Caki2 (cell line): ENCODE measurements at places on chromosomes 6 and 20.
A peak's percentile ranks its signal among the peaks of the same experiment; 100 is the strongest.

DNA sequence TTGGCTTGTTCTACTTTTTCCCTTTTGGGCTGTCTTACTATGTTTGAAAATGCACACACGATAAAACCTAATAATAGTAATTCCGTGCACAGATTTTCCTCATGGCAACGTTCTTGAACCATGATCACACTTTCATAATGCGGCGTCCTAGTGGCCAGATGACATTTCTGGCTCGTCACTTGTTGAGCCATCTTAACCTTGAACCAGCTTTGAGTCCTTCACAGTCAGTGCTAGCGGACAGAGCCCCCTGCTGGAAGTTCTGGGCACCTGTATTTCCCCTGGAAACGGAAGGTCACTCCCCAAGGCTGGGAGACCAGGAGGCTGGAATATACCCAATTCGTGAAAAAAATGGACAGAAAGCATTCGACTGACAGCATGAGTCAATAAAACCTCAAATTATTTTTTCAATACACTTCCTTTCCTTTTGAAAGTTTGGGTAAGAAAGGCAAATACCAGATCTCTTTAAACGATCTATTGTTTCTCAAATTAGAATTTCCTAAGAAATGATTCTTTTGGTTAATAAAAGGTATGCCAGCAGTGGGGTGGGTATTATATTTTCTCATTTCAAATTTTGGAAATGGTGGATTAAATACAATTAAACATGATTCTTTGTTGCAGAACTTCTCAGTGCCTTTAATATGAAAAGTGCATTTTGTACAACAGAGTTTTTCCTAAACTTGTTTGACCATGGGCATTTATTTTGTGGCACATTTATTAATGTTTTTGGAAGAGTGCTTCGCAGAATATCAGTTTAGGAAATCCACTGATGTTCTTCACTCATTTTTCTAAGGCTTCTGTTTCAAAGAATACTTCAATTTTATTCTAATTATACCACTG lies 542.3 kb downstream of the QKI start:
- DNase-seq: peak; percentile 50

DNA sequence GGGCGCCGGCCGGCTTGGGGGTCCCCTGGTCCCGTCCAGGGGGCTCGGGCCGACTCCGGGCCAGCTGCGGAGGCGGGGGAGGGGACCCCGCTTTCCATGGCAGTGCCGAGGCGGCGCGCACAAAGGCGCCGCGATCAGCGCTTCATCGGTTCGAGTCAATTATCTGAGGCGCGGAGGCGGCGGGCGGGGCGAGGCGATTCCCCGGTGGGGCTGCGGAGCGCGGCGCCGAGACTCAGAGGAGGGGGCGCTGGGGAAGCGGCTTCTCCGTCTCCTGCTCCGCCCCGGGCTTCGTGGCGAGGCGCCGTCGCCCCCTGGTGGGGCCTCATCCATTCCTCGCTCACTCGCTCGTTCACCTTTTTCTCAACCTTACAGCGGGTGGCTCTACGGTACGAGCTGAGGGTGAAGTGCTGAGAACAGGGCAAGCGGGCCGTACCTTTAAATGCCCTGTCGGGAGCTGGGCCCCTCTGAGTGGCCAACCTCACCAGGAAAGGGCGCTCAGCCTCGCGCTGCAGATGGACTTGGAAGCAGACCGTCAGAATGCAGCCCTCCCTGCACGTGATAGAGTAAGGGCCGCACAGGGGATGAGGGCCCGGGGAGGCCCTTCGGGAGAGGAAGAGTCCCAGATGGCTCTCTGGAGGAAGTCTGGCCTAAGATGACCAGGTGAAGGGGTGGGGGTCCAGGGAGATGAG lies 39.9 kb downstream of the SLC52A3 start:
- peak; percentile 81 for DNase-seq

DNA sequence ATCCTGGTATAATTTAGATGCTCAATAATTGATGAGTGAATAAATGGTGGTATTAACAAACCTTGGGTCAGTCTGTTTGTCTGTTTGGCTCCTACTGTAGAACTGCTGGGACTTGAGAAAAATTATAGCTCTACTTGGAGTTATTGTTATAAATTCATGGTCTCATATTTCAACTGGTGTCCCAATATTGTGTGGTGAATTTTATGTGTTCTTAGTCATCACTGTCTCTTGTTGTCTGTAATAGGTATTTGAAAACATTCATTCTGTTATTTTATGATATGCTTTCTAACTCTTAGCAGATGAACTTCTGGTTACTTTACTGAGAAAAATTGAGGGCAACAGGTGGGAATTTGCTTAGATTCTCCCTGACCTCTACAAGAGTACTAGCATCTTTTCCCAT lies 221.4 kb downstream of the CDKAL1 start:
- DNase-seq: no peak

GRCh38 chr6:156849806-156850205 lies 72.6 kb downstream of the ARID1B start:
- no peak for DNase-seq

GRCh38 chr6:107786709-107787588 lies 37.2 kb downstream of the SCML4 start:
- no peak for DNase-seq

GRCh38 chr6:24257282-24257681 lies 100.6 kb downstream of the DCDC2 start:
- no peak for DNase-seq

- DNase-seq: no peak
These were observed 106.8 kb downstream of the COL19A1 start for GRCh38 chr6:69973138-69973537.

DNA sequence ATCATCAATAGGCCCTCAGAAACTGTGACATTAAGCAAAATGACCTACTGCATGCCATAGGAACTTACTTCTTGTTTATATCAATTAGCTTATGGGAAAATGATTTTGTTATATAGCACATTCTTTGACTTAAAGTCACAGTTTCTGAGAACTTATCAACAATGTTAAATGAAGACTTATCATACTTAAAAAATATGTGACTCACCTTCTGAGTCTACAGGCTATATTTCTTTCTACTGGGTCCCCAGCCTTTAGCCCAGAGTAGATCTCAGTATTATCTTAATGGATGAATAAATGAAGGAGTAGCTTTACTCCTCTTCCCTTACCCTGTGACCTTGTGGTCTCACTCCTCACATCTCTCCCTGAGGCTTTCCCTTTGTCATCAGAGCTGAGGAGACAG lies 180.2 kb downstream of the MAFB start:
- no peak for DNase-seq

- DNase-seq: no peak
These were observed 39.0 kb downstream of the SYTL3 start for GRCh38 chr6:158688860-158689259.

- DNase-seq: no peak
These were observed 121.2 kb downstream of the THBS2 start for GRCh38 chr6:169132352-169132940.

GRCh38 chr6:97187951-97188350 lies 95.1 kb downstream of the MMS22L start:
- no peak for DNase-seq

GRCh38 chr6:162200041-162200440 lies 527.5 kb downstream of the PRKN start:
- DNase-seq: peak; percentile 44

GRCh38 chr6:122722746-122723145 lies 56.8 kb upstream of the FABP7 start:
- no peak for DNase-seq

DNA sequence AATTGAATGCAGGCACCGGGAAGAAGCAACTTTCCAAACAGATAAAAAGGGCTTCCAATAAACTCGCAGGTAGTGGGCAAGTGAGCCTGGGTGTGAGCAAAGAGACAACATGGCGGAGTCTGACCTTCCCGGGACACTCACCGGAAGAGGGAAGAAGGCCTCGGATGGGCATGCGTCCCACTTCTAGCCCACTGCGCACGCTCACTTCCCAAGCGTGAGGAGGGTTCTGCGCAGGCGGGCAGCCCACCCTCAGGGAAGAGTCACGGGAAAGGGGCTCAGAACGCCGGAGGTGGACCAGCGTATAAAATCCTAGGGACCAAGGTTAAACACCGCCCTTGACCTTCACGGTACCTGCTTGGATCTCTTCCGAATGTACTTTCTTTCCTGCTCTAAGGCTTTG lies 95.5 kb upstream of the AFDN start:
- DNase-seq: no peak

GRCh38 chr20:7250337-7250736 lies 482.9 kb downstream of the BMP2 start:
- no peak for DNase-seq

GRCh38 chr20:57991211-57991881 lies 237.1 kb downstream of the ANKRD60 start:
- peak; percentile 92 for DNase-seq

- no peak for DNase-seq
These were observed 177.7 kb downstream of the MRPL14 start for GRCh38 chr6:43949551-43949991.

- DNase-seq: no peak
These were observed 66.5 kb upstream of the RNF146 start for GRCh38 chr6:127200114-127200513.

DNA sequence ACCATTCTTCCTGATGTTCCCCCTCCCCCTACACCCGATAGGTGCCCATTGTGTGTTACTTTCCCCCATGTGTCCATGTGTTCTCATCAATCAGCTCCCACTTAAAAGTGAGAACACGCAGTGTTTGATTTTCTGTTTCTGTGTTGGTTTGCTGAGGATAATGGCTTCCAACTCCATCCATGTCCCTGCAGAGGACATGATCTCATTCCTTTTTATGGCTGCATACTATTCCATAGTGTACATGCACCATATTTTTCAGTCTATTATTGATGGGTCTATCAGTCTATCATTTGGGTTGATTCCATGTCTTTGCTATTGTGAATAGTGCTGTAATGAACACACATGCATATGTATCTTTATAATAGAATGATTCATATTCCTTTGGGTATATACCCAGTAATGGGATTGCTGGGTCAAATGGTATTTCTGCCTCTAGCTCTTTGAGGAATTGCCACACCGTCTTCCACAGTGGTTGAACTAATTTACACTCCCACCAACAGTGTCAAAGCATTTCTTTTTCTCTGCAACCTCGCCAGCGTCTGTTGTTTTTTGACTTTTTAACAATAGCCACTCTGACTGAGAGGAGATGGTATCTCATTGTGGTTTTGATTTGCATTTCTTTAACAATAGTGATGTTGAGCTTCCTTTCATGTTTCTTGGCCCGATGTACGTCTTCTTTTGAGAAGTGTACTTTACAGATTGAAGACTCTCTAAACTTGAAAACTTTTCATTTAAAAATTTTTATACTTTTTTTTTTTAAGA lies 41.0 kb upstream of the GCNT2 start:
- no peak for DNase-seq

GRCh38 chr20:11833825-11834224 lies 83.9 kb upstream of the BTBD3 start:
- no peak for DNase-seq

- DNase-seq: no peak
These were observed 34.7 kb downstream of the EFCAB8 start for GRCh38 chr20:32893263-32894025.

- DNase-seq: no peak
These were observed 34.6 kb upstream of the TAGAP start for GRCh38 chr6:159079367-159079766.

GRCh38 chr20:51310216-51310615 lies 232.3 kb downstream of the NFATC2 start:
- no peak for DNase-seq

DNA sequence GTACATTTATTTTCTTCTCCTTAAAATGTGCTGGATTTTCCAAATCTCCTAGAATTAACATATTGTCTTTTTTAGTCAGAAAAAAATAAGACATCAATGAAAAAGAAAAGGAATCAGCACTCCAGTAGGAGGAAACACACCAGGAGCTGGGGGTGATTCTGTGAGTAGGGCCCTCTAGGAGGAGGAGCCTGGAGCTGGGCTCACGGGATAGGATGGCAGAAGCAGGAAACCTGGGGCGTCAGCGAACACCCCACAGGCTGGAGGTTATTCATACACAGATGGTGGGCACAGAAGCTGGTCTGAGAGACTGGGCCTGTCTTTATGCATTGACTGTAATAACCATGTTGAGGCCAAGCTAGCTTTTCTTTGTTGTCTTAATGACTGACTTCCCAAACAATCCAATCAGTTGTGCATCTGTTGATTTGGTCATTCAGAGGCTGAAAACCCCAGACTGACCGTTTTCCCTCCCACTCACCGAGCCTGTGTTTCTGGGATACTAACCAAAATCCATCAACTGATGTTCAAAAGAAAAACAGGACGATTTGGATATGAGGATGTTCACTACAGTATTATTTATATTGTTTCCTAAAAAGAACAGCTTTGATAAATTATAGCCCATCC lies 53.1 kb downstream of the CPNE5 start:
- no peak for DNase-seq

- no peak for DNase-seq
These were observed 28.9 kb upstream of the ASF1A start for GRCh38 chr6:118865100-118865391.

DNA sequence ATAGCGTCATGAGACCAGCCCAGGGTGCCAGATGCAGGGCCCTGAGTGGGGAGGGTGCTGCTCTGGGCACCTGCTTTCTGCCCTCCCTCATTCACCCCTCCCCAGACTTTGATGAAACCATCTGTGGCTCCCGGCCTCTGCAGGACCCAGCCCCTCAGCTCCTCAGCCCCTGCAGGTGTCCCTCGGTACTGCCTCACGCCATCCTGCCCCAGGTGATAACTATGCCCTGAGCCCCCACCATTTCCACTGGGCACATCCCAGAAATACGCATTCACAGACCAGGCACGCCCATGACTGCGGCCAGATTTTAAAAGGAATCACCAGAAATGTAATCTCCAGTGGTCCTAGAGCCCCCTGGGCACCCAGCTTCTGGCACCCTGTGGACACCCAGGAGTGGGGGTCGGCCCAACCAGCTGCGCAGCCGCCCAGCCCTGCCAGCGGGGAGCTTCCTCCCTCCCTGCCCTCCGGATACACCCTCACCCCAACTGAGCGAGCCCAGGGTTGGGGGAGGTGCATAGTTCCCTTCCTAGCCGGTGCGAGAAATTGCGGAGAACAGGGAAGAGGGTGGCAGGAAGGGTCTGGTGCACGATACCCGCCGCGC lies 615 bp upstream of the NTSR1 start:
- DNase-seq: no peak

DNA sequence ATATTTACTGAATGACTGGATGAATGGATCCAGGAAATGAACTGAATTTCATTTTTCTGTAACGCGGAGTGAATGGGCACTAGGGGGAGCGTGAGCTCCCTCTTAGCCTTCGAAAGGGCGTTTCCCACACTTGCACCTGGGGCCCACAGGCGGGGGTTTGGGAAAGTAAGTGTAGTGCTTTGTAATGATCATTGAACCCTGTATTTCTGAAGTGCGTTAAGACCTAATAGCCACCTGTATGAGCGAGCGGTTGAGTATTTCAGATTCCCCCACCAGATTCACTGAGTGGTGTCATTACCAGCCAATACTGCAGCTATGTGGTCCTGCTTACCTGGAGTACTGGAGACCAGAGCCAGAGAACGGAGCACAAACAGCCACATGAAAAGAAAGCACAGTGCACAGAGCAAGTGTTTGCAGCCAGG lies 10.5 kb downstream of the SYTL3 start:
- no peak for DNase-seq

- DNase-seq: no peak
These were observed 236.0 kb upstream of the ECI2 start for GRCh38 chr6:4371207-4371921.

GRCh38 chr6:157569543-157569942 lies 188.6 kb downstream of the ZDHHC14 start:
- DNase-seq: no peak

- DNase-seq: peak; percentile 6
These were observed 80.5 kb downstream of the PRSS35 start for GRCh38 chr6:83592770-83593394.
